Activated naive CD8-positive, alpha-beta T cell treated with anti-CD3 and anti-CD28 coated beads for 36 hours (primary cell): ENCODE measurements at places on chromosomes 6 and 20. TPM values are rescaled to one million over a fixed set of nuclear protein-coding genes. Genes with fewer than 3 reads are reported as not detected.
A peak's percentile ranks its signal among the peaks of the same experiment; 100 is the strongest.

DNA sequence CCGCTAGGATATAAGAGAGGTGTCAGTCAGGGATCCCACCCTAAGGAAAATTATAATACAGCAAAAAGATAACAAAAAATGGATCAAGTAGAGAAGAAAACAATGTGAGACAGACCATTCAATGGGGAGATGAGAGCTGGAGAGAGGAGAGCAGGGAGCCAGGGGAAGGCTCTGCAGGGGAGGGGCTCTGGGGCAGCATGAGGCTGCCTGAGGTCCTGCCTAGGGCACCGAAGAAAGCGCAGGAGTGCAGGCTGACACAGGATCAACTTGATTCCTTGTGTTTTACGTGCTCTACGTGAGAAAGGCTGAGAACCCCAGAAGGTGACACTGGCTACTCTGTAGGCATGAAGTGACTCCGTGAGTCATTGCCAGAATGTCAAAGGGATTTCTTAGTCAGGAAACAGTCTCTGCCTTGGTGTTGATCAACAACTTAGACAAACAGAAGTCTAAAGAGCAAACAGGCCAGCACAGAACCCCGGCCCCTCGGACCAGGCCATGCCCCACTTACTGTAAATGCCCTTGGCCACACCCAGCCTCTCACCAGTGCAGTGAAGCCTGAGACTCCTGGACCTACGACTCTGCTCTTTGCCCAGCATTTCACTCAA lies 290.1 kb upstream of the PRDM1 start:
- no peak overlapping the region for H3K4me3 ChIP-seq
- H3K27ac ChIP-seq: peak overlapping the region; percentile 27
- no peaks in the 10 kb centered on the region for H3K36me3 ChIP-seq
- no peak for DNase-seq
- H3K4me1 ChIP-seq: peaks cover 41% of the 10 kb centered on the region
- H3K27me3 ChIP-seq: peaks cover 12% of the 10 kb centered on the region

GRCh38 chr20:4059606-4060005 lies 44.2 kb upstream of the RNF24 start:
- H3K36me3 ChIP-seq: no peaks in the 10 kb centered on the region
- no peak overlapping the region for H3K27ac ChIP-seq
- H3K4me3 ChIP-seq: no peak overlapping the region
- peaks cover 3% of the 10 kb centered on the region for H3K27me3 ChIP-seq

DNA sequence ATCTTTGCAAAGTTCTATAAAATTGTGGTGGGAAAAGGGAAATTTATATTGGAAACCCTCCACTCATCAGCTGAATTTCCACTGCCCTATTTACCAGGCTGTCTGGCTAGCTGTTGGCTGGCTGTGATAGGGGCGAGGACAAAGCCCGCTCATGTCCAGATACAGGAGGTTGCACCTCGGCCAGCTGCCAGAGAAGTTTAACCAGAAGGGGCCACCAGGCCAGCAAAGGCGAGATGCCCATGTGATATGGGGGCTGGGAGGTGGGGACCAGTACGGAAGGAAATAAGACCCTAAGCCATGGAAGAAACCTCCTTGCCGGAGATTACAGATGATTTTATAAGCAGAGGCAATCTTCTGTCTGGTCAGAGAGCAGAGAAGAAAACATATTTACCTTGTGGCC lies 143.8 kb downstream of the FNDC1 start:
- no peaks in the 10 kb centered on the region for H3K36me3 ChIP-seq
- H3K4me3 ChIP-seq: no peak overlapping the region
- H3K27me3 ChIP-seq: no peaks in the 10 kb centered on the region
- H3K4me1 ChIP-seq: no peaks in the 10 kb centered on the region
- no peak for DNase-seq

GRCh38 chr6:53793318-53794136 lies 1.3 kb upstream of the LRRC1 start:
- peak overlapping the region; percentile 96 for H3K4me3 ChIP-seq
- peaks cover 21% of the 10 kb centered on the region for H3K4me1 ChIP-seq
- H3K27me3 ChIP-seq: peaks cover 48% of the 10 kb centered on the region
- peaks cover 4% of the 10 kb centered on the region for H3K36me3 ChIP-seq
- DNase-seq: peak; percentile 38

GRCh38 chr6:3766214-3766613 lies 14.7 kb upstream of the PXDC1 start:
- H3K27ac ChIP-seq: no peak overlapping the region
- no peak overlapping the region for H3K4me3 ChIP-seq
- no peaks in the 10 kb centered on the region for H3K36me3 ChIP-seq

- no peaks in the 10 kb centered on the region for H3K36me3 ChIP-seq
These were observed 77.4 kb upstream of the CST7 start for GRCh38 chr20:24871480-24872213.

DNA sequence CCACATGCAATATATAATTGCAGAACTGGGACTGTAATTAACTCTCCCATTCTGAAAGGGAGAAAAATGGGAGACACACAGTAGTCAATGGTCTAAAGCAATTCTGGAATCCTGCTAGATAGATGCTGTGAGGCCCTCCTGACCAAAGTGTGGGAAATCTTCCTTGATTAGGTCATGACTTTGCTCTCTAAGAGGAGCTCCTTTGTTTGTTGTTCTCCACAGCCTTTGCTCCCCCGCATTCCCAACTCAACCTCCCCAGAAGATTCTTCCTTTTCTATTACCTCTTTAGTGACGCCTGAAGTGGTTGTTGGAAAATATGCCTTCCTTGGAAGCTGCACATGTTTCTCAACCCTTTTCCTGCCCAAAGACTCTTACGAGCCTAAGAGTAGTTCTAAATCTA lies 28.8 kb upstream of the LIN28B start:
- no peak overlapping the region for H3K27ac ChIP-seq
- H3K4me3 ChIP-seq: no peak overlapping the region
- no peaks in the 10 kb centered on the region for H3K36me3 ChIP-seq
- no peak for DNase-seq
- H3K4me1 ChIP-seq: no peaks in the 10 kb centered on the region

- H3K4me3 ChIP-seq: no peak overlapping the region
- DNase-seq: no peak
- no peaks in the 10 kb centered on the region for H3K36me3 ChIP-seq
- H3K27ac ChIP-seq: no peak overlapping the region
- no peaks in the 10 kb centered on the region for H3K4me1 ChIP-seq
These were observed 297.8 kb downstream of the TAF4 start for GRCh38 chr20:61767761-61768494.

Gene HTR1E
- total RNA-seq: not detected

Gene FAM120B
- total RNA-seq: 19.4 TPM

Gene CD24
- total RNA-seq: 0.27 TPM

Gene TP53TG5
- 0.40 TPM for total RNA-seq

Gene TPD52L1
- total RNA-seq: 0.87 TPM
